ENCODE measurements at places on chromosomes 7 and 10.

- no peak for DNase-seq
Observed at GRCh38 chr10:16910793-16911164, 93.6 kb upstream of the RSU1 start.

GRCh38 chr7:84981055-84981976 lies 205.5 kb downstream of the SEMA3D start:
- DNase-seq, result no peak

DNA sequence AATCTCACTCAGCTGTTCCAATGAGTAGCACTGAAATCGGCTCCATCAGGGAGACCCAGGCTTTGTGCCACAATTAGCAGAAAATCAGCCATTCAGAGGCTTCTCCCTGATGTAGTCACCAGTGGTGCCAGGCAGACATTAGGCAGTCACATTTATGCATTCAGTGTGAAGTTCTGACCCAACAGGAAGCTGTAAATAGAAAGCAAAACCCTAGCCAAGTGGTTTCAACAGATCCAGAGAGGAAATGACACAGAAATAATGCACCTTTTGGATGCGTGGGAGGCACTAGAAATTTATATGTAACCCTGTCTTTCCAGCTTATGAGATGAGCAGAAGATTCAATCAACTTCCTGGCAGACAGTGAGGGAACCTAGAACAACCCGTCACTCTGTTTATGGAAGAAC lies 186.4 kb downstream of the PDE1C start:
- DNase-seq, result no peak

DNA sequence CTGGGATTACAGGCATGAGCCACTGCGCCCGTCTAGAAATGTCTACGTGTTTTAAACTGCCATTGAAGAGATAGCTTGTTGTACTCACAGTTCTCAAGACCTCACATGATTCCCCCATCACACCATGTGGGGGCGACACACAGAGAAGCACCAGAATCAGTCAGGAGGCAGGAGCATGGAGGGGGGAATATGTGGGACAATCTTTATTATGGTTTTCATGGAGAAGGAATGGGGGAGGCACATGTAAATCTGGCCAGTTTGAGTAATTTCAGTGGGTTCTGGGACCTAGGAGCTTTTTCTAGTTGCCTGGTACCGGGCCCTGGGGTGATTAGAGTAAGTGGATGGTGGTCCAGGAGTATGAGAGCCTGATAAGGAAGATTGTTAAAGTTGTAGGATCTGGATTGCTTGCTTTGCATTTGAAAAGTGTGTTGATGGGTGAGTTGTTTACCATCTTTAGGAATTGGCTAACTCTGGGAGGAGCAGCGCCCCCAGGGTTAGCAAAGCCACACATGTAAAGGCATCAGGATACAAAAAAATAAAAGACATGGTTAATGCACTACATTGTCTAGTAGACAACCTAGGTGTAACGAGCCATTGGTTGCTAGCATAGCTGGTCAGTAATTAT lies 85.4 kb upstream of the SLC13A1 start:
- DNase-seq, result no peak

DNA sequence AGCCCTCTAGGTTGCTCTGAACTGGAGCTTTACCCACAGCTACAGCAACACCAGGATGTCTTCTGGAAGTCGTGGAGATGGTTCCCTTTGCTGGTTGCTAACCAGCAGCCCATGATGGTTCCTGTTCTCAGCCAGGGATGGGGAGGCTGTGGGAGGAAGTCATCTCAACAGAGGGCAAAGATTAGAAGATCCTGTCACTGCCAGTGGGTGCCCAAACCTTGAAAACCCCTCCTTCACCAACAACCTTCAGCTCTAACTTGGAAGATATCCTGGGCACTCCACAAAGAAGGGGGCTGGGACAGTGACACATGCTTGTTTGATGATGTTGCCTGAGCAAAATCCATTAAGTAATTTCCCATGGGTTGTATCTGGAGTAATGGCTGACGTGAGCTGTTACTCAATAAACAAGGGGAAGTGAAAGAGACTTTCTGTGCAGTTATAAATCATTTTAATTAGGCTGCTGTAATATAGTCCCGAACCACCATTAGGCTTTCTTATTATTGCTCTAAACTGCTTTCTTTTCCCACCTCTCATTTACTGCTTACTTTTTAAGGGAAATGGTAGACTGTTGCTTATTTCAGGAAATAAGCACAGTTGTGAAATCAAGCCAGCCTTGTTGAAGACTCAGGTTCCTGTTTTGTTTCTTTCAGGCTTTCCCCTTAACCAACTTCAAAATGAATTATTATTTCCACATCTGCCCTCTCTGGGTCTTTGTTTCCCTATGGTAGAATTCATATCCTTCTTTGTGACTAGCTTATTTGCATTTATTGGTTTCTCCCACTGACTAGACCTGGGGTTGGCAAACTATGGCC lies 124.8 kb downstream of the PPP1R17 start:
- no peak for DNase-seq

DNA sequence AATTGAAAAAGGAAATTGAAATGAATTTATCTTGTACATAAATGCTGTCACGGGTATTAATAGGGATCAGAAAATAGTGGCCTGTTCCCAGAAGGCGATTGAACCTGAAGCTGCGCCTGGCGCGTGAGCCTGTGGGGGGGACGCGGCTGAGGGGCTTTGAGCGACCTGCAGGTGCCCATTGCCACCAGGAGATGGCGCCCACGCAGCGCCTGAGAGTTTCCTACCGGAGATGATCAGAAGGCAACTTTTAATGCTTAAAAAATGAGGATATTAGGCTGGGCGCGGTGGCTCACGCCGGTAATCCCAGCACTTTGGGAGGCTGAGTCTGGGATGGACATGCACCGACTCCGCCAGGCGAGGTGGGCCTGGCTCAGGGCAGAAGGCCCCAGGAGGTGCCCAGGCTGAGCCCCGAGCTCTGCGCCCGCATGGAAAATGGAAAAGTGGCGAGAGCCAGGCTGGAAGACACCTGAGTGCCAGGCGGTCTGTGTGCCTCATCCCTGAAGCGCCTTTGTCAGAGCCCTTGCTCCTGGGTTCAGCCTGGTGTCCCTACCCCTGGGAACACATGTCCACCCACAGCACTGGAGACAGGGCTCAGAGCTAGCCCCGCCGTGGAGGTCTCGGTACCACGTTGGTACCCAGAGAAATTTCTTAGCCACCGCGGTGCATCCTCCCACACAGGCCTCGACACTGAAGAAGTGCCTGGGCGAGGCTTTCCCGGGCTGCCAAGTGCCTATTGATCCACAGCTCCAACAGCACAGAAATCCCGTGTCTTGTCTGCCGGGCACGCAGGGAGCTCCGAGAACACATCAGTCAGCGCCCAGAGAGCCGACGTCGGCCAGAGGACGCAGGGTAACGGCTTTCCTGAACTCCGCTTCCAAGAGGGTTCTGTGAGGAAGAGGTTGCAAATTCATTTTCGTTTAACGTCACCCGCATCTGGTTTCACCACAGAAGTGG lies 117.4 kb downstream of the INPP5A start:
- peak; percentile 11 for DNase-seq

DNA sequence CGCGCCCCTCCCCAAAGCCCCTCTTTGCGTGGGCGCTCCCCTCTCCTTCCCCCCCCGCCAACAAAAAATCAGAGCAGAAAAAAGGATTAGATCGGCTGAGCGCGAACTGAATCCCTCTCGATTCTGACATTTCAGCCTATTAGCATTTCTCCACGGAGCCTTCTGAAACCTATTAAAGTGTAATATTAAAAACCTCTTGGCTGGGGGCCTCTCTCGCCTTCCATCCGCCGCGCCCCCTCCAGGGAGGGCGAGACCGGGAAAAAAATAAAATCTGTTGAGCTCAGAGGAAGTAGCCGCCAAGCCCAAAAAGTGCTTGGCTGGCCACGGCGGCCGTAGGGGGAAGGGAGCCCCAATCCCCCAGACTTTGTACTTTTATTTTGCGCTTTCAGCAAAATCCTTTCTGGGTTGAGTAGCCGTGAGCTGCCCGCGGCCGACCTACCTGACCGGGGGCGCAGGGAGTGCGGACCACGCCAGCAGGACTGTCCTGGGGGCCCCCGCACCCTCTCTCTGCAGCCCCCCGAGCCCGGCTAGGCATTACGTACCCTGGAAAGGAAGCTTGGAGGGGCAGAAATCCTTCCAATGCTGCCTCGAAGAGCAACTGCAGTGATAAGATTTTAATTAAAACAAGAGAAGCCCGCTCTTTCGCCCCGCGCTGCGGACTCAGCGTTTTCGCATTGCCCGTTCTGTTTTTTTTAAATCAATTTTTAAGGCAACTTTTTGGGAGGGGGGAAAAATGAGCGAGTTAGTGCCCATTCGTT lies 1.3 kb upstream of the TNRC18 start:
- no peak for DNase-seq

DNA sequence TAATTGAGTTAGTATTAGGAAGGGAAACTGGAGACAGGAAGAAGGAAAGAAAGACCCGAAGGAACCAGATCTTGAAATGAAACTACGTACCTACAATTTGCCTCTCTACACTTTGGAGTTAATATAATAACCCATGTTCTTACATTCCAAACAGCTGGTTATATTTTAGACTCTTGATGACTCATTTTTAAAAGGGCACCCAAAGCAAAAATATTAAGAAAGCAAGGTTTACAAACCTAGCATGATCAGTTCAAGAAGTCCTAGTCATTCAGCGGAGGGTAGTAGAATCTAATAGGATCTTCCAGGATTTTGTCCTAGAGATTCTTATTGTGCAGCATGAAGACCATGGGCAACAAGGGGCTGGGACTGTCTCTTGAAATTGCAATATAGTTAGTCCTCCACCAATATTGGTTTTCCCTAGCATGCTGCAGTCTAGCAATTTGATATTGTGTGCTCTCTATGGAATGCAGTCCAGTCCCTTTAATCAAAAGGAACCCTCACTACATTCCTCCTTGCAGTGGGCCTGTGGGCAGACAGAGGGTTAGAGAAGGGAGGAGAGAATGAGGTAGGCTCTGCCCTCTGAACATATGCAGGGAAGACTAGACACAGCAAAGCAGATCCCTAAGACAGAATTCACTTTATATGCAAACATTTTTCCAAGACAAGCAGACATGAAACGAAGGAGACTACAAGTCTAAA lies 230.3 kb downstream of the INHBA start:
- DNase-seq, result no peak

- no peak for DNase-seq
Observed at GRCh38 chr10:7485244-7485556, 74.4 kb upstream of the SFMBT2 start.

- no peak for DNase-seq
Observed at GRCh38 chr7:113015034-113015645, 71.5 kb downstream of the GPR85 start.

Measured in stimulated activated CD4-positive, alpha-beta T cell treated with anti-CD3 and anti-CD28 coated beads, Interleukin-15, amount 100 ng/mL, for 48 hours (primary cell).